Activated T-cell treated with anti-CD3 and anti-CD28 coated beads, Interleukin-2, amount 50 U/mL, for 72 hours (primary cell): ENCODE measurements at places on chromosomes 6 and 20.

- DNase-seq, result no peak
Observed at GRCh38 chr6:38646166-38646878, 6.6 kb upstream of the BTBD9 start.

DNA sequence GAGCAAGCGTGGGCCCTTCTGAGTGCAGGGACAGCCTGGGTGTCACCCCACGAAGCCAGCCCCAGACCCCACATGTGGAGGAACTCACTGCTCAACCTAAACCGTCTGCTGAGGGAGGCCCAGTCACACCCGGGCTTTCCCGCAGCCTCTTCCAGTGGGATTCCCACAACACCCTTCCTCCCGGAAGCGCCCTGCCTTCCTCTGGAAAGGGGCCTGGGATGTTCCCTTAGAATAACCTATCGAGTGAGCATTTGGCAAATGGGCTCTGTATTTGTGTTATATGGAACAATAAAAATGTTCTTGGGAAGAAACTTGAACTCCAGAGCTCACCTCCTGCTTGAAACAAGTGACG lies 100.0 kb upstream of the DUSP22 start:
- no peak for DNase-seq

DNA sequence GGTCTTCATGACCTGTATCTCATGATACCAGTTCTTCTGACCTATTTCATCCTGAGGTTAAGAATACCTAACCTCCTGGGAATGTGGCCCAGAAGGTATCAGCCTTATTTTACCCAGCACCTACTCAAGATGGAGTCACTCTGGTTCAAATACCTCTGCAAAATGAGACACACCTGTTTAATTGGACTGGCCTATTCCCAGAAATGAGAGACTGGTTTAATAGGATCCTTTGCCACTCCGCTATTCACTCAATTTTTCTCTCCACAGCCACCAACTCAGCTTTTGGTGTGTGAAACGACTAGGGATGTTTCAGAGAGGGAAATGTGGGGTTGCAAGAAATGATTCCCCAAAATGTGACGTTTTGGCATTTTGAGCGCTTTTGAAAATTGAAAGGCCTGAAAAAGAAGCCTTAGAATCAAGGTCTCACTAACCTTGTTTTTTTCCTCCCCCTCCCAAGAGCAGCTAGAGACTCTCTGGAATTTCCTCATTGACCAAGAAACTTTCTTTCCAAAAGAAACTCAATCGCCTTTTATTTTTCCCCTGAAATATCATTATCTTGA lies 45.5 kb upstream of the RNGTT start:
- DNase-seq, result no peak

- DNase-seq, result no peak
Observed at GRCh38 chr6:18527836-18528743, 140.9 kb downstream of the RNF144B start.

DNA sequence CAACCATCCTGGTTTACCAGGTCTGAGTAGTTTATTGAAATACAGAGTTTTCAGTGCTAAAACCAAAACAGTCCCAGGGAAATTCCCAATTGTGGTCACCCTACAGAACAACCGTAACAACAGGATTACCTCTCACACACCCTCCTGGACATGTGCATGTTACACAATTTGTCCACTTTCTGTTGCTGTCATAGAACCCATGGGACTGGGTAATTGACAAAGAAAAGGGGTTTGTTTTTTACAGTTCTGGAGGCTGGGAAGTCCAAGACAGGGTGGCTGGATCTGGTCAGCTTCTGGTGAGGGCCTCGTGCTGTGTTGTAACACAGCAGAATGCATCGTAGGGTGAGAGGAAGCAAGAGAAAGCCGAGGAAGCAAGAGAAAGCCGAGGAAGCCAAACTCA lies 9.1 kb upstream of the ADA start:
- DNase-seq, result no peak

GRCh38 chr6:170184316-170184715 lies 106.6 kb downstream of the DLL1 start:
- DNase-seq, result no peak

- no peak for DNase-seq
Observed at GRCh38 chr6:130164251-130164650, 58.5 kb downstream of the SAMD3 start.

- no peak for DNase-seq
Observed at GRCh38 chr20:17928211-17928611, 40.4 kb downstream of the SNX5 start.

- DNase-seq, result no peak
Observed at GRCh38 chr6:87183687-87184086, 28.3 kb downstream of the ZNF292 start.

DNA sequence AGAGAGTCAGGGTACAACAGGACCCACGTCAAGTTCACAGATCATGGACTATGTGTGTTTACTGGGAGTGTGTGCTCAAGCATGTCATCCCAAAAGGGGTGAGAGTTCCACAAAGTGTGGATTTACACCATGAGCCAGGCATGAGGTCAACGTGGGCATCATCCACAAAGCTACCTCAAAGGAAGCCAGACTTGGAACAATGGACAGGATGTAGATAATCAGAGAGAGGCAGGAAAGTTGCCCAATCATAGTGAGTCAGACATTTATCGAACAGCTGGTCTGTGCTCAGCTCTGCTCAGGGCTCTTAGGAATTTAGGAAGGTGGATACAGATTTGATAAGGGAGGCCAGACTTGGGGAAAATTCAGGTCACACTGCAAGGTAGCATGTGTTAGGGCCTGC lies 317.2 kb upstream of the CDYL start:
- DNase-seq, result no peak

DNA sequence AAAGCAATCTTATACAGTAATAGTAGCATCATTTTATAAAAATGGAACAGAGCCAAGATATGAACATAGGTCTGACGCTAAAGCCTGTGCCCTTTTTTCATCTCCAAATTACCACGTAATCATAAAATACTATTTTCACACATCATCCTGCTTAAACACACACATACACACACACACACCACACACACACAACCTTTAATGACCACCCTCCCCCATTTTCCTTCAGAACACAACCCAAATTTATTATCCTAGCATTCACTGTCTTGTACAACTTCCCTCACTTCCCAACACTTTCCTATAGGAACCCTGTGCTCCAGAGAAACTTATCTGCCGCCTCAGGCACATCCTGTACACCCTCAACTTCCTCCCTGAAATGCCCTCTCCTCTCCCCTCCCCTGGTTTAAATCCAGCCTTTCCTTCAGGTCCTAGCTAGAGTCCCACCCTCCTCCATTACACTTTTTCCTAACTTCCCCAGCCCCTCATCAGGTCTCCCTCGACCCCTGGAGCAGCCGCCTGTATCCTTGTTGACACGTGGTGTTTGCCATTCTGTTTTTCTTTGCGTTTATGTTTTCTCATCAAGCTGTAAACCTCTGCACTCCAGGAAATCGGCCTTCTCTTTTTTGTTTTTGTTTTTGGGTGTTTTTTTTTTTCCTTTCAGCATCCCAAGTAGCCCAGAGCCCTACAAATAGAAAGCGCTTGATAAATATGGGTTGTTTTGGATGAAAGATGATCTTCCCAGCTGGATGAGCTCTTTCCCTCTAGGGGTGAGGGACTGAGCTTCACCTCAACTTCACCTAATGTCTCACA lies 968 bp upstream of the MMP24 start:
- DNase-seq, result no peak

- no peak for DNase-seq
Observed at GRCh38 chr6:166415833-166416347, 33.1 kb upstream of the MPC1 start.

DNA sequence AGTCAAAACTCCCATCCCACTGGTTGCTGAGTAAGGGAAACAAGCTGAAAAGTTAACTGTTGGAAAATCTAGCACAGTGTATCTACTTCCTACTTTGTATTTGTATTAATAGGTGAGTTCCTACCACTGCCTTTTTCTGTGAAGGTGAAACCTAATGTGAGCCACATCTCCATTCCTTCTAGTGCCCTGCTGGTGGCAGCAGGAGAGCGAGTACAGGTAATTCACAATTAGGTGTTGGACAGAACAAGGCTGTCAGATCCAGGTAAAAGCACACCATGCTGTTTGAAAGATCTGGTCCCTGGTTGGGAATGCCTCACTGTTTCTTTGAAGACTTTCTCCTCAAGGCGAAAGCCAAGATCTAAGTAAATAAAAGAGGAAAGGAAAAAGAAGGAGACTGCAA lies 528.4 kb downstream of the PKHD1 start:
- no peak for DNase-seq

DNA sequence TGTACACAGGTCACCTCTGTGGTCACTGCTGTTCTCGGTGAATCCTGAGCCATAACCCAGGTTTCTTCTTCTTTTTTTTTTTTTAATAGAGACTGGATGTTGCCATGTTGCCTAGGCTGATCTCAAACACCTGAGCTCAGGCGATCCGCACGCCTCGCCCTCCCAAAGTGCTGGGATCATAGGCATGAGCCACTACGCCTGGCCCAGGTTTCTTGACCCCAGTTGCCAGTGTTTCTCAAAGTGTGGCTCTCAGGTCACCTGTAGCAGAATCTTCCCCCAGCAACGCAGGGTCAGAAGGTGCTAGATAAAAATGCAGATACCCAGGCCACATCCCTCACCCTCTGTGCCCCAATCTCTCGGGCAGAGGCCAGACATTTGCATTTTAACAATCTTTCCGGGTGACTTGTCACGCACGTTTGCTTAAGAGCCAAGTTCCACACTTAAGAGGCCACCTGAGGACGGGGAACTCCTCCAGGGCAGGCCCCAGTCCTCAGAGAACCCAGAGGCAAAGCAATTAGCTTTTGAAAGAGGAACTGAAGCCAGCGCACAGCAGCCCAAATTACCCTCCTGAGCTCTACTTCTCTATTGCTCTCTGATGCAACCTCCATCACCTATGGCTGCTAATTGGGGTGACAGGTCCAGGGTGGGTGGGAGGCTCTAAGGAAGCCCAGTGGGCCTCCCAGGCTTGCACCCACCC lies 81.8 kb downstream of the NFATC2 start:
- no peak for DNase-seq

- DNase-seq, result no peak
Observed at GRCh38 chr6:5752391-5752680, 254.4 kb downstream of the NRN1 start.
